ENCODE measurements at places on chromosomes 7 and 10. TPM values are rescaled to one million over a fixed set of nuclear protein-coding genes. Genes with fewer than 3 reads are reported as not detected.
A peak's percentile ranks its signal among the peaks of the same experiment; 100 is the strongest.

GRCh38 chr7:28592861-28593260 lies 180.5 kb downstream of the CREB5 start:
- DNase-seq: no peak

- no peak for DNase-seq
These were observed 683.3 kb downstream of the GRM8 start for GRCh38 chr7:126569402-126569801.

GRCh38 chr10:29772403-29772802 lies 137.6 kb upstream of the SVIL start:
- DNase-seq: no peak

GRCh38 chr7:151276666-151277590 lies 28.4 kb upstream of the SMARCD3 start:
- peak; percentile 74 for DNase-seq

DNA sequence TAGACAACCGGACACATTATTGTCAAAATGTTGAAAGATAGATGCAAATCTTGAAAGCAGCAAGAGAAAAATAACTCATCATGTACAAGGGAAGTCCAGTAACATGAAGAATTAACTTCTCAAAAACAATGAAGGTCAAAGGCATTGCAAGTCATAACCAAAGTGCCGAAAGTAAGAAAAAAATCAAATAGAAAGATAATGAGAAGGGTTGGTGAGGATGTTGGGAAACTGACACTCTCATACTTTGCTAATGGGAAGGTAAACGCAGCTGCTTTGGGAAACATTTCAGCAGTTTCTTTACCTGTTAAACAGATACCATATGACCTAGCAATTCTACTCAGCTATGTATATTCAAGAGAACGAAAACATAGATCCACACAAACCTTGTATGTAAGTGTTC lies 303.0 kb downstream of the ARL4A start:
- DNase-seq: no peak

The SNX8 gene
- 18.6 TPM for total RNA-seq
